IMR-90 (cell line): ENCODE measurements at places on chromosomes 5 and 9. TPM values are rescaled to one million over a fixed set of nuclear protein-coding genes. Genes with fewer than 3 reads are reported as not detected.

GRCh38 chr9:114281473-114282103 is 41.3 kb upstream of the ORM1 start:
- H3K36me3 ChIP-seq: peaks cover 3% of the 10 kb centered on the region; the same call in 1 of the 2 replicates
- H3K27ac ChIP-seq: no peak overlapping the region
- peak; percentile 67 for DNase-seq
- no peak overlapping the region for H3K4me3 ChIP-seq
- H3K27me3 ChIP-seq: no peaks in the 10 kb centered on the region

- H3K36me3 ChIP-seq: no peaks in the 10 kb centered on the region
- no peak overlapping the region for H3K4me3 ChIP-seq
- no peaks in the 10 kb centered on the region for H3K4me1 ChIP-seq
- DNase-seq: no peak
These were observed 138.0 kb downstream of the CAAP1 start for GRCh38 chr9:26754509-26755164.

- H3K4me1 ChIP-seq: no peaks in the 10 kb centered on the region
- no peak for DNase-seq
- H3K27me3 ChIP-seq: no peaks in the 10 kb centered on the region
- no peak overlapping the region for H3K27ac ChIP-seq
These were observed 483.1 kb upstream of the PIK3R1 start for GRCh38 chr5:67732471-67732870.

DNA sequence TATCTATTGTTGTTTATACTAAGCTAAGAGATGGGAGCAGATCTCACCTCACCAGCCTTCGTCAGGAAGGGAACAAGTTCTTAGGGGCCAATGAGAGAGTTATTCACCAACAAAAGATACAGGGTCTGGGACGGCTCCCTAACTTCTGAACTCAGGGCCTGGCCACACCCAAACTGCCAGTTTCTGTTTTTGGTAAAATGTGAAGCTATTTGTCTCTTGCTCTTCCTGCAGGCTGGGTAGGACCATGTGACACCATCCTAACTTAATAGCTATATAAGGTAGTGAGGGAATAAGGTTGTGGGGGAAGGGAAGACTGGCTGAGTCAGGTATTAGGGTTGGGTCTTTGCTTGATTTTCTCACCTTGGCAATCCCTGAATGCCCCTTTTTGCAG is 480.5 kb downstream of the KDM4C start:
- DNase-seq: no peak
- H3K36me3 ChIP-seq: no peaks in the 10 kb centered on the region
- no peaks in the 10 kb centered on the region for H3K4me1 ChIP-seq
- no peak overlapping the region for H3K27ac ChIP-seq

DNA sequence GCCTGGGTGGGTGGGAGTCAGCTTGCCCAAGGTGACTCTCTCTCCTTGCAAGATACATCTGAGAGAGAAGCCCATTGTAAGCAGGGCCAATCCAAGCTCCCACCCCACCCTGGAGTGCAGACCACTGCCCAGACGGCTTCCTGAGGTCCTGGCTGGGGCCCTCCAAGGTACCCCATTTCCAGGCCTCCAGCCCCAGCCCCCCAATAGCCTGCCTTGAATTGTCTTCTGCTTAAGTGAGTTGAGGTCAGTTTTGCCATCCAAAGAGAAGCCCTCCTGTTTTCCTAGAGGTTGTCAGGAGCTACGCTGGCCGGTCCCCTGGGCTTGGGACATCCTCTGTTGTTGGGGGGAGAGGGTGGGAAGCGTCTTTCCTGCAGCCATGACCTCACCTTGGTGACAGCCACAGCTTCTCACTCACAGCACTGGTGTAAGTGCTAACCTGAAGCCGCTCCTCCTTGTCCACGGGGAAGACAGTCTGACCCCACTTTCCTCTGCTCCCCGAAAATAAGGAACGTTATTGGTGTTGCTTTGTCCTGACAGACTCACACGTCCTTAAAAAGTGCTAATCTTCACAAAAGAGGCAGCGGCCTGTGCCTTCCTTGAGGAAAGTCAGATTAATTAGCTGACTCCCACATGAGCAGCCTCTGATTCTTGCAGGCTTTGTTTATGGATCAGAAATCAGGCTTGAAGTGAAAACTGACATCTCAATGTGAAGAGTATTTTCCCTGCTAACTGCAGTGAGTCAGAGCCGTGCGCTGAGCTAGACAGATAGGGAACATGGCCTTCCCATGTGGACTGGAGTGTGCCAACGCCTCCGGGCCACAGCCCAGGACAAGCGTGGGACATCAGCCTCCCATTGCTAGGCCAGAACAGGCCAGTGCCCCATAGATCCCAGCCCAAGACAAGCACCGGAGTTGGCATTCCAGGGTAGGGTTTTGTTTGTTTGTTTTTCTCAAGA is 52.3 kb downstream of the ADAMTS2 start:
- peaks cover 2% of the 10 kb centered on the region; the same call in 1 of the 2 replicates for H3K36me3 ChIP-seq
- H3K27me3 ChIP-seq: no peaks in the 10 kb centered on the region
- no peak overlapping the region for H3K27ac ChIP-seq
- no peak for DNase-seq
- H3K4me3 ChIP-seq: no peak overlapping the region

- no peaks in the 10 kb centered on the region for H3K36me3 ChIP-seq
- no peaks in the 10 kb centered on the region for H3K4me1 ChIP-seq
- H3K4me3 ChIP-seq: no peak overlapping the region
- no peaks in the 10 kb centered on the region for H3K27me3 ChIP-seq
- no peak overlapping the region for H3K27ac ChIP-seq
These were observed 481.6 kb downstream of the NTRK2 start for GRCh38 chr9:85151162-85151561.

DNA sequence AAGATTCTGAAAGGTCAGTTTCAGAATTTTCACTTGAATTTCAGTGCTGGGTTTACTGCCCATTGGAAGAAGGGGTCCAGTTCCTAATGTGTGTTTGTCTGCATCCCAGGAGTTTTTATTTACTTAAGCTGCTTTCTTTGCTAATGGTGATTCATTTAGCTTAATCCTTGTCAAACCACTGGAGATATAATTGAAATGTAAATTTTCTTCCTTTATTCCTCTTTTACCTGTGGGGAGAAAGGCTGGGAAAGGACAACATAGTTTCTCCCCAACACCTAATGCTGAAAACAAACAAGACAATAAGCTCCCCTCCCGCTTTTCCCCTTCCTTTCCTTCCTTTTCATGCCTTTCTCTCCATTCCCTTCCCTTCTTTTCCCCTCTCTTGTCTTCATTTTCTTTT is 185.8 kb downstream of the KCTD16 start:
- H3K4me1 ChIP-seq: no peaks in the 10 kb centered on the region
- DNase-seq: no peak
- H3K4me3 ChIP-seq: no peak overlapping the region
- no peak overlapping the region for H3K27ac ChIP-seq
- H3K36me3 ChIP-seq: no peaks in the 10 kb centered on the region

DNA sequence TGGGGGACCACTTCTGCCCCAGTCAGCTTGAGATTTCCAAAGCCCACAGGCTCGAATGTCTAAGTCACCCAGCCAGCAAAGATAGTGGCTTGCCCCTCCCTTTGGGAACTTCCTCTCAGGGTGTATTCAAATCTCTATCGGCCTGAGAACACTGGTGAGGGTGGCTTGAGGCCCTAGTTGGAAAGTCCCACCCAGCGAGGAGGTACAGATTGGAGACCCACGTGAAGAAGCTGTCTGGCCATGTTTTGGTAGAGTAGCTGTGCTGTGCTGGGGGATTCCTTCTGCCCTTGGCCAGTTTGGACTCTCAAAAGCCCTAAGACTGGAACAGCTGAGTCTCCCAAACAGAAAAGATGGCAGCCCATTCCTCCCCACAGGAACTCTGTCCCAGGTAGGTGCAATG is 172.7 kb upstream of the RIOK2 start:
- DNase-seq: no peak
- no peak overlapping the region for H3K4me3 ChIP-seq
- no peaks in the 10 kb centered on the region for H3K36me3 ChIP-seq

DNA sequence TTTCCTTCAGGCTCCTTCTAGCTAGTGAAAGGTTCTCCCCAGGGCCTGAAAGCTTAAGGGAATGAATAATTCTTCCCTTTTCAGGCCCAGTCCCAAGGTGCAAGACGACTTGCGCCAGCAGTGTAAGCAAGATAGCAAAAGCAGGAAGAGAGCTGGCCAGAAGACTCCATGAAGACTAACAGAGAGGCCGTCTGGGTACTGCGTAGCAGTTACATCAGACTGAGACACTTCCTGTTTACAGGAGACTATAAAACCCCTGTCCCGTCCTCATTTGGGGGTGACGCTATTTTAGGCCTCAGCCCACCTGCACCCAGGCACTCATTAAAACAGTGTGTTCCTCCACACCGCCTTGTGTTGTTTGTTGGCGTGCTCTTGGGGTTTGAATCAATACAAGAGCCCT is 90.7 kb upstream of the MOCS2 start:
- peak; percentile 4 for DNase-seq
- no peak overlapping the region for H3K27ac ChIP-seq
- no peaks in the 10 kb centered on the region for H3K27me3 ChIP-seq
- H3K4me3 ChIP-seq: no peak overlapping the region
- no peaks in the 10 kb centered on the region for H3K4me1 ChIP-seq

DNA sequence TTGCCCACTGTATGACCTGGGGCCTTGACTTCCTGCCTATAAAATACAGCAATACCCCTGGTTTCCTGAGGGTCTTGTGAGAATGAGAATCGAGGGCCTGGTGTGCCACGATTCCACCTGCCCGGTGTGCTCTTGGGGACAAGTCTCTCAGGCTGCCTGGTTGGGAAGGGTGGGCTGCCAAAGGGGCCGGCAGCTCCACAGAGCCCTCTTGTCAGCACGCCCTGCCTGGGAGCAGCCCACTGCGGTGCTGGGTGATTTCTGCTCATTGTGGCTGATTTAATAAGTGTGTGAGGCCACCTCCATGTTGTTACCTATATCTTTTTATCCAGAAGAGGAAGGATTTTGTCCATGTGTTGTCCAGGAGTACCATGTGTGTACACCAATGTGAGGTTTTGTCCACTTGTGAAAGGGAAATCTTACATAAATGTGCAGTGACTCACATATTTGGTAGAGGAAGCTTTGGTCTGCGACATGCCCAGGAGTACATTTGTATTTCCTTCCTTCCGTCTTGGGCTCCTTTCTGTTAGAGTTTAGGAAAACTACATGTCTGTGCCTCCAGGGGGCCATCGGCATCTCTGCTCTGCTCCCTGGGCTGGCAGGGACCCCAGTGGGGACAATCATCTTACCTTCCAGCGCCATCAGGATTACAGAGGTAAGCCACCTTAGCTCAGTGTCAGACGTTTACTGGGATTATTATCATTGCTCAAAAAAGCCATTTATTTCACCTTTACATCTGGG is 108.6 kb downstream of the PHF2 start:
- no peak overlapping the region for H3K4me3 ChIP-seq
- H3K27ac ChIP-seq: no peak overlapping the region
- H3K4me1 ChIP-seq: no peaks in the 10 kb centered on the region
- H3K27me3 ChIP-seq: no peaks in the 10 kb centered on the region; the same call in 1 of the 2 replicates
- H3K36me3 ChIP-seq: no peaks in the 10 kb centered on the region
- DNase-seq: peak; percentile 24

GRCh38 chr5:5278201-5278814 is 138.2 kb downstream of the ADAMTS16 start:
- no peaks in the 10 kb centered on the region for H3K4me1 ChIP-seq
- no peak for DNase-seq
- no peaks in the 10 kb centered on the region for H3K36me3 ChIP-seq
- no peak overlapping the region for H3K4me3 ChIP-seq
- H3K27me3 ChIP-seq: no peaks in the 10 kb centered on the region

DNA sequence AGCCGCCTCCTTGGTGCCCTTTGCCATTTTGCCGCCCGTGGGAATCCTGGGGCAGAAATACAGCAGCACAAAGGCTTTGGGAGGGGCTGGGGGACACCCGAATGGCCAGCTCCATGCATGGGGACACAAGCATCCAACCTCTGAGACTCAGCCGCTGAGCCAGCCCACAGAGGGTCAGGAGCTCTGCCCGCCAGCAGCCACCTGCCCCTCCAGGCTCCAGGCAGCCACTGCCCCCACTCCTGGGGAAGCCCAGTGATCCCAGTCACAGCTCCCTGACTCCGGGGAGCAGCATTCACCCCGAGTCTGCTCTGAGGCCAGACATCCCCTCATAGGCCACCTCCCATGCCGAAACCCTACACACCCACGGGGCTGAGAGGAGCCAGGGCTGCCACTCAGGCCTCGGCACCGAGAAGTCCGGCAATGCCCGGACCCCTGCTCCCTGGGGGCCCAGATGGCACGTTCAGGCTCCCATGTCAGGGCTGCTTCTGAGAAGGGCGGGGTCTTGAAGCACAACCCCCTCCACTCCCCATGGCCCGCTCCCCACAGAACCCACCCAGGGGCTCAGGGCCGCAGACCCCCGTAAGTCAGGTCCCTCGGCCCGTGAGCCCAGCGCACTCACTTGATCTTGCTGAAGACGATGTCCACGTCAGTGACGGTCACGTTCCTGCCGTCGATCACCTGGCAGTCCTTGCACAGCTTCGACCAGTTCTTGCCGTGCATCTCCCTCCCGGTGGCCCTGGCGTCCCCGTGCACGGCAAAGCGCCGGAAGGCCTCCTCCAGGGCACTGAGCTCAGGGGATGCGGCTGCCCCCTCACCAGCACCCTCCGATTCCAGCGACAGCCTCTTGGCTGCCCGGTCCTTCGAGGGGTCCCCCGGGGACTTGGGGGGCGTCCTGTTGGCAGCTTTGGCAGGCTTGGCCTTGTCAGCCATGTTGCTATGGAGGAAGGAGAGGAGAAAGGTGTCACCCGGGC is 15.7 kb downstream of the TPPP start:
- H3K4me3 ChIP-seq: no peak overlapping the region
- no peaks in the 10 kb centered on the region for H3K36me3 ChIP-seq
- H3K27me3 ChIP-seq: peaks cover 13% of the 10 kb centered on the region; the same call in 1 of the 2 replicates
- H3K4me1 ChIP-seq: no peaks in the 10 kb centered on the region; the same call in 1 of the 2 replicates

DNA sequence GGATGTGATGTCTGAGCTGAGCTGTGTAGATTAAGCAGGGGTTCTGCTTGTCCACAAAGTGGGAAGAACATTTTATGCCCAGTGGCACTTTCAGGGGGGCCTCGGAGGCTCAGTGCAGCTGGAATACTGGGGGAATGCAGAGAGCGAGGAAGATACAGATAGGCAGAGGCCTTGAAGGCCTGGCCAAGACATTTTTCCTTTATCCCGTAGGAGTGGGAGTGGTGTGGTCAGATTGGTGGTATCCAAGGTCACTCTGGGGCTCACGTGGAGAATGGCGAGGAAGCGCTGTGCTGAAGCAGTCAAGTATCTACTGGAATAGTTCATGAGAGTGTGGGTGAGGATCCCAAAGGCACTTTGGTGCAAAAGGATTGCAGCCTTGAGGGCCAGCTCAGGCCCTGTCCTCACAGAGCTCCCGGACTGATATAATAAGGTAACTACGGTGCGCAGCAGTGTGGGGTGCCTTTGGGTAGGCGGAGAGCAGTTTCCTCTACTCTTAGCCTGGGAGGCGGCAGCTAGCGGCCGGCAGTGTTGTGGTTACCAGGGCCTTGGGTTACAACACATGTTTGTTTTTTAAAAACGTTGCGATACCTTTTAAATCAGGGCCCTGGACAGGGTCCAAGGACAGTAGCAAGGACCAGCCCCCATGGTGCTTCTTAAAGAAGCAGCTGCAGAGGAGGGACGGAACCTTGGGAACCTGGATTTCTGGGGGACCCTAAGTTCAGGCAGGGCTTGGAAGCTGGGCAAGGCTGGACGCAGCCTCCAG is 10.8 kb upstream of the CCDC69 start:
- no peak overlapping the region for H3K4me3 ChIP-seq
- peak; percentile 41 for DNase-seq
- H3K27ac ChIP-seq: no peak overlapping the region
- H3K27me3 ChIP-seq: peaks cover 37% of the 10 kb centered on the region

GRCh38 chr9:116605060-116605459 is 82.0 kb upstream of the TRIM32 start:
- no peak overlapping the region for H3K27ac ChIP-seq
- no peaks in the 10 kb centered on the region; the same call in 1 of the 2 replicates for H3K36me3 ChIP-seq
- no peaks in the 10 kb centered on the region for H3K4me1 ChIP-seq
- H3K4me3 ChIP-seq: no peak overlapping the region
- no peak for DNase-seq

The PHF24 gene
- total RNA-seq: not detected in 2 replicates

The TLE4 gene
- 76.9 and 78.1 TPM in 2 replicates for total RNA-seq

The ACER2 gene
- 1.6 and 1.9 TPM in 2 replicates for total RNA-seq

The PDE6A gene
- not detected in 2 replicates for total RNA-seq

The STING1 gene
- 18.6 and 20.6 TPM in 2 replicates for total RNA-seq

The PCDHGA3 gene
- 1.4 and 1.7 TPM in 2 replicates for total RNA-seq
